ENCODE measurements at places on chromosomes 5 and 9. TPM values are rescaled to one million over a fixed set of nuclear protein-coding genes. Genes with fewer than 3 reads are reported as not detected.

DNA sequence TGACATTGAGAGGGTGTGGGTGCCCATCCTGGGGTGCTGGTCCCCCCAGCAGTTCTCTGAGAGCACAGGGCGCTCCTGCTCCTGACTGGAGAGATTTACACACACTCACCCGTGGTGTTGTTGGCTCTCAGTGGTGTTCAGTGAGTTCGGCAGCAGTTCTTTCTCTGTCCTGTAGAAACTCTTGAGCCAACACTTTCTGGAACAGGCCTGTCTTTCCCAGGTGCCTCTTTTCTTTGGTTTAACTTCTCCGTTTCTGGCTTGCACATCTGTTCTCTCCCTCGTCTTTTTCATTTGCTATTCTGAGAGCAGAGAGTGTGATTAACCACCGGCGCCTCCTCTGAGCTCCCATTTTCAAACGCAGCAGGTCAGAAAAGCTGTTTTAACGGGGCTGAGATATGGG lies 284.5 kb downstream of the IRX2 start:
- no peak overlapping the region for H3K4me3 ChIP-seq
- H3K27me3 ChIP-seq, result no peaks in the 10 kb centered on the region
- H3K27ac ChIP-seq, result no peak overlapping the region

GRCh38 chr5:104755806-104756205 lies 1193.2 kb upstream of the NUDT12 start:
- no peaks in the 10 kb centered on the region for H3K36me3 ChIP-seq
- H3K27ac ChIP-seq, result no peak overlapping the region
- H3K27me3 ChIP-seq, result no peaks in the 10 kb centered on the region
- no peak overlapping the region for H3K4me3 ChIP-seq
- H3K4me1 ChIP-seq, result no peaks in the 10 kb centered on the region

DNA sequence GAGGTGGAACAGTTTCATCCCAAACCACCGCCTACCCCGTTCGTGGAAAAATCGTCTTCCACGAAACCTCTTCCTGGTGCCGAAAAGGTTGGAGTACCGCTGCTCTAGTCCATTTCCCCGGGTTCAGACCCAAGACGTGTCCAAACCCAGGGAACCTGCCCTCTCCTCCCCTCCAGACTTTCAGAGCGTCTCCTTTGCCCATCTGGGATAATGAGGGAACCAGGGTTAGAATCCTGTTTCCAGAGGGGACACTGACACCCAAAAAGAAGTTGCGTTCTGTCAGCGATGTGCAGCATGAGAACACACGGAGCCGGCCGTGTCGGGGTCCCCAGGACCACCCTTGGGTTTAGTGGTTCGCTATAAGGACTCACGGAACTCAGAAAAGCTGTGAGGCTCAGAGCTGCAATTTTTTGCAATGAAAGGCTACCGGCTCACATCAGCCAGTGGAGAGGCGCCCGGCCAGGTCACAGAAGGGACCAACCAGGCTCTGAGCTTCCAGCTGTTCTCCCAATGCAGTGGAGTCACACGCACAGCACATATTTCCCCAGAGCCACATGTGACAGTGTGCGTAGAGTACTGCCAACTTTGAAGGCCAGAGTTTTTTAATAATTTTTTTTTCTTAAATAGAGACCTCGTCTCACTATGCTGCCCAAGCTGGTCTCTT lies 19.4 kb downstream of the LAMC3 start:
- H3K36me3 ChIP-seq, result no peaks in the 10 kb centered on the region
- H3K27me3 ChIP-seq, result no peaks in the 10 kb centered on the region
- no peak overlapping the region for H3K4me3 ChIP-seq
- no peak for DNase-seq
- no peak overlapping the region for H3K27ac ChIP-seq

- peaks cover 4% of the 10 kb centered on the region for H3K27me3 ChIP-seq
- H3K4me1 ChIP-seq, result peaks cover 35% of the 10 kb centered on the region
- peak overlapping the region; percentile 56 for H3K27ac ChIP-seq
These were observed 96.5 kb upstream of the ADRA1B start for GRCh38 chr5:159819591-159820411.

Gene INSL4
- total RNA-seq, result not detected

- no peaks in the 10 kb centered on the region for H3K36me3 ChIP-seq
- no peaks in the 10 kb centered on the region for H3K27me3 ChIP-seq
- H3K4me1 ChIP-seq, result no peaks in the 10 kb centered on the region
- H3K27ac ChIP-seq, result no peak overlapping the region
- no peak for DNase-seq
These were observed 114.9 kb downstream of the PDZD2 start for GRCh38 chr5:31753700-31754357.
